ENCODE measurements at places on chromosomes 6 and 20.

DNA sequence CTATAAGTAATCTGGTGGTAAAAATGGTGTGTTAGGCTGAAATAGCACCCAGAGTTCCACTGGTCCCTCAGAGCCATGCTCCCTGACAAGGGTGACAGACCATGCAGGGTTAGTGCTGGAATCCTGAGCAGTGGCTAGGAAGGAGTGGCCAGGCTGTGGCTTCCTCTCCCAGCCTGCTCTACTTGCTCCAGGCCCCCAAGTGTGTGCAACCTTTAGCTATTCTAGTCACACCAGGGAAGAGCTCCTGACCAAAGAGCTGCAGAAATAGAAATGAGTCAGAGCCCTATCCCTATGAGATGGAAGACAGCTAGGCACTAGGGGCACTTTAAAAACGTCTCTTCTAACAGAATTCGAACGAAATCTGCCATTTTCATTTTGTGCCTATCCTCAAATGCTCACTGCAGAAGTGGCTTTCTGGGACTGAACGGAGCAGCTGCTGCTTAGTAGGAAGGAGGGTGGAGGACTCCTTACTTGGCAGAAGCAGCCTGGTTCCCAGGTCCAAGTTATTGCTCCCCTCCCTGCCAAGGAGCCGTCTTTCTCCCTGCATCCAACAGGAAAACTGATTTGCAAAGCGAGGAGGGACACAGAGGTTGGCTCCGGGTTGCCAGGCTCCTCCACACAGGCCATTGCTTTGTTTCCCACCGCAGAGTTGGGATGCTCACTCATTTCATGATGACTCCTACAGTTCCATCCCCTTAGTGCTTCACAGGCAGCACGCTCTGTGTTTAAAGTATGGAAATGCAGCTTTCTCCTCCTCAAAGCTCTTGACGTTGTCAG, 754.5 kb downstream of the C6orf118 start:
- no peak for DNase-seq

DNA sequence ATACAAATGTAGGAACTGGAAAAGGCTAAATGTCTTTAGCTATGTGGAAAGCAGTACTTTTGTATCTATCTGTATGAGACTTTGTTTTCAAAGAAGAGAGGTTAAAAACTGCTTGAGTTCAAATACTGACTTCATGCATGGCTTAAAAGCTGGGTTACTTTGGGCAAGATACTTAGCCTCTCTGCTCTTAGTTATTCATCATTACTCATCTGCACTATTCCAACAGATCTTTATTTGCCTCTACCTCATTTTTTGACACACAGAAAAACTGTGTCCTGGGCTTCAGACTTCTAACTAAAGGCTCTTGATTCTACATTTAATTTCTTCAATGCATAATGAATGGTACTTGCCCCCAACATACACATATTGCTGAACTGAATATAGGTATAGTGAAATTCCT, 114.8 kb downstream of the DST start:
- no peak for DNase-seq

DNA sequence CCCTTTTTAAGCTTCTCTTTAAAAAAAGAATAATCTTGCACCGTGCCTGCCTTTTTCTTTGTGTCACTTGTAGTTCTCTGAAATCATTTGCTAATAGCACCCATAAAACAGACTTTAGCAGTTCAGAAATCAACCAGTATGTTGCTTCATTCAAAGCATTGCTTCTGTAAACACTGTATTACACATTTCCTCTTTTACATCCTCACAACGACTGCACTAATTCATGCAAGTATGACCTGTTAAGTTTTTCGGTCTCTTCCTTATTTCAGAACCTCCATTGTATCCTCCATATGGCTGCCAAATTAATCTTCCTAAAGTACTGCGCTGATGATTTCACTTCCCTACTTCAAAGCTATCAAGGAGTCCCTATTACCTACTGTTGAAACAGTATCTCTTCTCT, 142.9 kb upstream of the RNF217 start:
- no peak for DNase-seq

- no peak for DNase-seq
Observed at GRCh38 chr6:116467096-116467495, 5.9 kb downstream of the CALHM6 start.

DNA sequence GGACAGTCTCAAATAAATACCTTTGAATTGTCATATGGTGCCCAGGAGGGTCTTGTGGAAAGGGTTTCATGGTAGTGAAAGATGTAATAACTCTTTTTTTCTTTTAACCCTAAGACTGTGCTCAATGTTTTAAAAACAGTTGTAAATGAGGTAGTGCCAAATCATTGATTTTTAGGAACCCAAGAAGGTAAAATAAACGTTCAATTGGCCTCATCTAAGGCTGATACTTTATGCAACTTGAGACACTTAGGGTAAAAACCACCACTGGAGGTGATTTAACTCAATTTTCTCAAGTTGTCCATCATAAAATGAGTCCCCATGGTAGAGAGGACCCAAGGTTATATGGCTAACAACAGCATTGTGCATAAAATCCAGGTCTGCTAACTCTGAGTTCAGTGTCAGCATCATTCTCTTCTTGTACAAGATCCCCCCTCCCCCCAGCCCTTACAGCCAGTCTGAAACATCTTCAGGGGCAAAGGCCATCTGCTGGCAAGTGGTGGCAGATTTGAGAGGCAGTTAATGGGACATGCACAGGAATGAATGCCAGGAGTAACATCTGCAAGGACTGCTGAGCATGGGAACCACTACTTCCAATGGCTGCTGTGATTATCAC, 244.4 kb downstream of the GMPR start:
- DNase-seq: no peak

DNA sequence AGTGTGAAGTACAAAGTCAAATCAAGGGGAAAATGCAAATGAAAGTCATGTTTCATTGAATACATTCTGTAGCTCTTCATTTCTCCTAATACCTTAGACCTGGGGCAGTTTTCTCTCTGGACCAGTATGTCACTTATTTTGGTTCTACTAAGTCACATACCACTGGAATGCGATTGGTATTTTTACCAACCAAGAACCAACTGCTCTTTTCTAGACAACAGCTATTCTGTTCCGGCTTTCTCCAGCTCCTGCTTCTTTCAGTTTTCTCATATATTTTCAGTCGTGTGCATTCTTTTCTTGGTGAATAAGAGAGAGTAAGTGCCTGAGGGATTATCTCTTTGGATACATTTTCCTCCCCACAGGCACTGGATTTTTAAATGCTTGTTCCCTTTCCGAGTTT, 39.2 kb upstream of the SPACA1 start:
- no peak for DNase-seq

DNA sequence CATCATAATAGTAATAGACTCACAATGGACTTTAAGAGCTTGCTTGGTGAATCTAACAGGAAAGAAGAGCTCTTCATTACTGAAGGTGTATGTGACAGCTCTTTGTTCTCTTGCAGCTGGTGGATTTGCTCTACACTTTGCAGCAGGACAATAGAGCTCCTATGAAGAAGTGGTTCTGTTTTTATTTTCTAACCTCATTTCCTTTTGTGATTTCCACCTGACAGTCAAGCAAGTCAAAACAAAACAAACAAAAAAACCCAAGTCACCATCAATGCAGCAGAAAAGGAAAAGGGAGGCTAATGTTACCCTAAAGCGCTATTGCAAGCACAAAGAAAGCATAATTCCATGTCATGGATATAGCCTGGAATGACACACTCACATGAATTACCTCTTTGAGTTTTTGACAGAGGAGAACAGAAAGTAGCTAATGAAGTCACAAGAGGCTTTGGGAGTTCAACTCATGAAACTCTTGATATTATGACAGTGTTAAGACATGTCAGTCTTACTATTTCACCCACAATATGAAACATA, 1188.1 kb downstream of the EPHA7 start:
- no peak for DNase-seq

DNA sequence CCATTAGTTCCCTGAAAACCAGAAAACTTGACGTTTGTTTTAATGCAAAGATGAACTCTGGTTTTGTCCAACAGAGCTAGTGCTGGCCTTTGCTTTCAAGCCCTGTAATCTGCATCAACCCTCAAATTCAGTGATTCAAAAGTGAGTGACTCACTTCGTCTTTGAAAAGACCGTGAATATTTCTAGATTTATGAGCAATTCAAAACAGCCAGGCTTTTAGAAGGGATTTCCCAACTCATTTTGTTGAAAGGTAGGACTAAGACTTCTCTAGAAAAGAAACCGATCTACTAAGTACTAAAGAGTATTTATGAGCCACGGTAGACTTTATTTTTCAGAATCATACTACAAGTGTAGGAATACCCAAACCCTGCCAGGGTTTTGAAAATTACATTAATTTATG, 121.5 kb downstream of the UST start:
- no peak for DNase-seq

- no peak for DNase-seq
Observed at GRCh38 chr6:157956171-157956730, 25.4 kb upstream of the SYNJ2 start.

GRCh38 chr6:14621518-14621917, 503.9 kb downstream of the CD83 start:
- DNase-seq: no peak

GRCh38 chr6:163841326-163841725, 426.8 kb downstream of the QKI start:
- DNase-seq: no peak
